Right hindlimb (tissue), 1 donor: ENCODE measurements at places on chromosomes 2 and 18.

DNA sequence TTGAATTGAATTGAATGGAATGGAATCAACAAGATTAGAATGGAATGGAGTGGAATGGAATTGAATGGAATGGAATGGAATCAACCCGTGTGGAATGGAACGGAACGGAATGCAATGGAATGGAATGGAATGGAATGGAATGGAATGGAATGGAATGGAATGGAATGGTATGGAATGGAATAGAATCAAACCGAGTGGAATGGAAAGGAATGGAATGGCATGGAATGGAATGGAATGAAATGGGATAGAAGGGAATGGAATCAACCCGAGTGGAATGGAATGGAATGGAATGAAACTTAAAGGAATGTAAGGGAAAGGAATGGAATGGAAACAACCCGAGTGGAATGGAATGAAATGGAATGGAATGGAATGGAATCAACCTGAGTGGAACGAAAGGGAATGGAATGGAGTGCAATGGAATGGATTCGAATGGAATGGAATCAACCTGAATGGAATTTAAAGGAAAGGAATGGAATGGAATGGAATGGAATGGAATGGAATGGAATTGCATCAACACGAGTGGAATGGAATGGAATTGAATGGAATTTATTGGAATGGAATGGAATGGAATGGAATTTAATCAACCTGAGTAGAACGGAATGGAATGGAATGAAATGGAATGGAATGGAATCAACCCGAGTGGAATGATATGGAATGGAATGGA lies 1146.6 kb downstream of the RPIA start:
- no peak for DNase-seq

- DNase-seq = no peak
These were observed 339.1 kb upstream of the GALNT5 start for GRCh38 chr2:156918410-156918809.

DNA sequence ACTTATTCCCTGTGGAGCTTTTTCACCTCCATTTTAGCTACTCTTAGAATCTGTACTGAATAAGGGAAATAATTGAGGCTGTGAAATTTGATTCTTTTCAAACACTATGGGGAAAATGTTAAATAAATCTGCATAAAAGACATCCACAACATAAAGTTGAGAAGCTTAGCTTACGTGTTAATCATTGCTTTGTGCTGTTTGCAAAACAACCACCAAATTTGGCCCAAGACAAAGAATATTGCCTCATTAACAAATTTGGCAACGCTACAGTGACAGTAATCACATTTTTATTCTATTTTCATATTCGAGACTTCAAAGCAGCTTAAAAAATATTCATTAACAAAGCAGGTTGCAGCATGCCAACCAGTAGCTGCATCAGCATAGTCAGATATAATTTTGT lies 437.6 kb downstream of the DPP10 start:
- no peak for DNase-seq

DNA sequence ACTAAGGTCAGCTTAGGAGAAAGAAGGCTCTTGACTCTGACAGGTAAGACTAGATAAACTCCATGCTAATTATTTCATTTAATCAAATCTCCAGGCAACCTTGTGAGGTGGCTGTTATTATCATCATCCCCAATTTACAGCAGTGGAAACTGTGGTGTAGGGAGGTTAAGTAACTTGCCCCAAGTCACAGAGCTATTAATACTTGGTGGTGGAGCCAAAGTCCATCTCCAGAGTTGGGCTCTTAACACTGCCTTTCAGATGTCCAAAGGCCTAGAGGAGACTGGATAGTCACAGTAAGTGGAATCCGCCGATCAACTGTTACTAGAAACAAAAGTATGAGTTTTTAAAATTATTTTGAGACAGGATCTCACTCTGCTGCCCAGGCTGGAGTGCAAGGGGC lies 46.6 kb upstream of the SP3 start:
- no peak for DNase-seq

- DNase-seq = no peak
These were observed 381.0 kb downstream of the MTX2 start for GRCh38 chr2:176650104-176650837.

- no peak for DNase-seq
These were observed 396.8 kb upstream of the NETO1 start for GRCh38 chr18:73264562-73264921.

DNA sequence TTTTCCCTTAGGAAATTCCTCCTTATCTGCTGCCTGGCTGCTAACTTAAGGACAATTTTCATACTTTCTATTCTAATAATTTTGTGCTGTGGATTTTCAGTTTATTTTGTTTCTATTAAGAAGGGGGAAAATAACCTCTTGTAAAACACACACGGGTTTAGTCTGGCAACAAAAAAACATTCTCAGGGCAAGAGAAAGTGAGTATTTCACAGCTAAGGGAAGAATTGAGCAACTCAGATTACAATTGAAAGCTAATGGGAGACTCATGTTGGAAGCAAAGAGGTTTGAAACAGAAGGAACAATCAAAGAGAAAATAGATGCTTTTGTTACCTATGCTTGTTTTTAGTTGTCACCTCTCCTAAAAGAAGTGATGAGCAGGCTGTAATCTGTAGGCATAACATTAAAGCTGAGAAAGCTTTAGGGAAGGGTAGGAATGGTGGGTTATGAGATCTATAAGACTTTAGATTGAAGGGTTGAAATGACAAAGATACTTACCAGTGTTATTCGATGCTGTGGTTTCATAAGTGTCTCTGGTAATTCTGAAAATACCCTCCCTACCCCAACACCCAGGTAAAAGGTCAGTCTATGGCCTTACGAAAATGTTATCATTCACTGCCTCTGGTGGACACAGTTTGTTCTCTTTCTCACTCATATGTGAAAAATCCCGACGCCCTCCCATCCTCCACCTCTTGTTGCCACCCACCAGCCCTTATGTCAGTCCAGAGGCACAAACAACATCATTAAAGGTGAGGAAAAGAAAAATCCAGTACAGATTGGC lies 510.9 kb downstream of the TXNL1 start:
- DNase-seq = no peak

DNA sequence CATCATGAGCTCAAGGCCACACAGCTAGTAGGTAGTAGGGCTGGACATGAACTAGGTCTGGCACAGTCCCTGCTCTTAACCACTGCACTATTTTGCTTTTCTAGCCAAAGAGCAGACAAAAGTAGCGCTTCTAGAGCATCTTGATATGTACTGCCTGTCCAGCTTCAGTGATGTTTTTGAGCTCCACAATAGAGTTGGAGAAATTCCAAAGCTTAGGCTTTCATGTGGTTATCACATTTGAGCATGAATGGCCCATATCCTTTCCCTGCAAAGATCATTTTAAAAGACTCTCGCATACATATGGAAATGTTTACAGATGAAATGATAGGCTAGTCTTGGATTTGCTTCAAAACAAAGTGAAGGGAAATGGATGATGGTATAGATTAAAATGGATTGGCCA lies 128.7 kb downstream of the MAP3K20 start:
- DNase-seq = no peak

GRCh38 chr2:9781252-9781651 lies 62.0 kb upstream of the TAF1B start:
- no peak for DNase-seq

- DNase-seq = no peak
These were observed 283.7 kb upstream of the PXDN start for GRCh38 chr2:2028041-2028440.

DNA sequence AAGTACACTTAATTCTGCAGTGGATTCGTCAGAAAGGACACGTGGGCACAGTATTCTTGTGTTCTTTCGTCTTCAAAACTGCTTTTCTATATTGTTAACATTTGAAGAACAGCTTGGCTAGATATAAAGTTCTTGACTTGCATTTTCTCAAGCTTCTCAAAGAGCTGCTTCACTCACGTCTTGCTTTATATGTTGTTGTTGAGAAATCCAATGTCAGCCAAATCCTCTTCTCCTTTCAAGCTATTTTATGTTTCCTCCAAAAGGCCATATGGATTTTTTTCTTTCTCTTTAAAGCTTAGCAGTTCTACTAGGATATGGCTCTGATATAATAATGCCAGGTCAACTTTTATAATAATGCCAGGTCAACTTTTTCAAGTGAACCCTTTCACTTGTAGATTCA lies 65.5 kb upstream of the CYP1B1 start:
- no peak for DNase-seq

DNA sequence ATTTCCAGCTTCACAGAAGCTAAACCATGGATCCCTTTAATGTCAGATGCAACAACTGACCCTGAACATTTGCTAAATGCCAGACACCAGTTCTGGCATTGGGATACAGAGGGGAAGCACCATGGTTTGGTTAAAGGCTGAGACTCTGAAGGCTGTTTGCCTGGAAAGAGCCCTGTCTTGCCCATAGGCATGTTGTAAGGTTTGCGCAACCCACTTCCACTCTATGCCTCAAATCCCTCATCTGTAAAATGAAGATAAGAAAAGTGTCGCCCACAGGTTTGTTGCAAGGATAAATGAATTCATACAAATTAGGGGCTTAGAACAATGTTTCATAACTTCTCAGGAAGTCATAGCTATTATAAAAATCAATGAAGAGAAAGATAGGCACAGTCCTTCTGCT lies 380.9 kb upstream of the GYPC start:
- DNase-seq = no peak

DNA sequence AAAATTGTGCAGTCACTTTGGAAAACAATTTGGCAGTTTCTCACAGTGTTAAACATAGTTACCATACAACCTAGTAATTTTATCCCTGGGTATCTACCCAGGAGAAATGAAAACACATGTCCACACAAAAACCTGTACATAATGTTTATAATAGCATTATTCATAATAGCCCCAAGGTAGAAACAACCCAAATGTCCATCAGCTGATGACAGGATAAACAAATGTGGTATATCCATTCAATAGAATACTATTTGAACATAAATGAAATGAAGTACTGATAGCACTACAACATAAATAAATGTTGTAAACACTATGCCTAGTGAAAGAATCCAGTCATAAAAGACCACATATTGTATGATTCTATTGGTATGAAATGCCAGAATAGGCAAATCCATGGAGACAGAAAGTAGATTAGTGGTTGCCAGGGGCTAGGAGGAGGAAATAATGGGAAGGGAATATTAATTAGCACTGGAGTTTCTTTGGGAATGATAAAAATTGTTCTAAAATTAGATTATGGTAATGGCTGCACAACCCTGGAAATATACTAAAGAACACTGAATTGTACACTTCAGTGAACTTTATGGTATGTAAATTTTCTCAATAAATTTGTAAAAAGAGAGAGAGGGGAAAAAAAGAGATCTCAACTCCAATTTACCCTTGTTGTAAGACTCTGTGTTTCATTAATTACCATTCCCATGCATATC lies 20.8 kb upstream of the VIT start:
- no peak for DNase-seq

DNA sequence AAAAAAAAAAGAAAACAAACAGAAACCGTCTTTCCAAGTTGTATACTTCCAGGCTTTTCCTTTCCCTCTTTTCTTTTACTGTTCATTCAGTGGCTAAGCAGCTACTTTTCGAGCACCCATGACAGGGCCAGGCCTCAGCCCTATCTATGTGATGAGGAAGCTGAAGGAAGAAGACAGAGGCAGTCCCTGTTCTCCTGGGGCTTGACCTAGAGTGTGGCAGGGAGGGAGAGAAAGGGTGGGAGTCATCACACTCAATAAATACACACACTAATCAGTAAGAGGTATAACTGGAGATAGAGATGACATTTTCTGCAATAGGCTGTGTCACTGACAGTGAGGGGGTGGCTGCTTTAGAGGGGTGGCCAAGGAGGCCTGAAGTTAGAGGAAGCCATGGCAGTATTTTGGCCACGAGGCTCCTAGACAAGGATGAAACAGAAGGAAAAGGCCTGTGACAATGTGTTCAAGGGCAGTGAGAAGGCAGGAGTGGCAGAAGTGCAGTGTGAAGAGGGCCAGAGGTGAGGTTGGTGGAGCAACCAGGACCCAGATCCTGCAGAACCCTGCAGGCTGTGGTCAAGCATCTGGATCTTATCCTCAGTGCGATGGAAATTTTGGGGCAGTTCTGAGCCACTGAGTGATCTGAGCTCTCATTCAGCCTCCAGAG lies 131.8 kb upstream of the TTC39C start:
- no peak for DNase-seq

GRCh38 chr2:75641587-75641986 lies 5.0 kb upstream of the MRPL19 start:
- no peak for DNase-seq

GRCh38 chr2:58918141-58918540 lies 677.0 kb upstream of the FANCL start:
- no peak for DNase-seq

DNA sequence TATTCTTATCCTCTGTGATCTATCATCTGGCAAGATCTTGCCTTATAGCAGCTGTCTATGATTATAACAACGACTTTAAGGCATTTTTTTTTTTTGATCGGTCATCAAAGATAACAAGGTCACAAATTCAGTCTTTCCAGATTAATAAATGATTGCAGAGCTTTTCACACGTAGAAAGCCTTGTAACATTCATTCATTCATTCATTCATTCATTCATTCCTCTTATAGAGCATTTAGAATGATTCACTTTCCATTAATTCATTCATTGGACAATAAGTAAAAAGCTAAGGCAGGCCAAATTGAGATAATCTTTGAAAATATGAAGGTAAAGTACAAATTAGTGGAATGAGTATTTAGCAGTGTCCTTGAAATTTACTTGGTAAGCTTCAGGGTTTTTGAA lies 223.7 kb downstream of the NUP35 start:
- no peak for DNase-seq
